NCI-H1105 (cell line): ENCODE measurements at places on chromosomes 12 and 14.

- DNase-seq: no peak
Measured at GRCh38 chr12:95262808-95263207, 45.2 kb downstream of the VEZT start.

- no peak for DNase-seq
Measured at GRCh38 chr12:115088328-115088994, 404.5 kb upstream of the TBX3 start.

DNA sequence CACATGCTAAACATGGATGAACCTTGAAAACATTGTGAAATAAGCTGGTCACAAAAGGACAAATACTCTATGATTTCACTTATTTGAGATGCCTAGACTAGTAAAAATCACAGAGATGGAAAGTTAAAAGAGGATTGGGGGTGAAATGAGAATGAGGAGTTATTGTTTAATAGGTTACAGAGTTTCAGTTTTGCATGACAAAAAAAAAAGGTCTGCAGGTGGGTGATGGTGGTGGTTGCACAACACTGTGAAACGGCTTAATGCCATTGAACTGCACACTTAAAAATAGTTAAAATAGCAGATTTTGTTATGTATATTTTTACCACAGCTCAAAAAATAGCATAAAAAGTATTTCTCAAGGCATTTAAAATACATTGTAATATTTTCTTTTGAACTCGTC, 151.9 kb upstream of the NRXN3 start:
- no peak for DNase-seq

DNA sequence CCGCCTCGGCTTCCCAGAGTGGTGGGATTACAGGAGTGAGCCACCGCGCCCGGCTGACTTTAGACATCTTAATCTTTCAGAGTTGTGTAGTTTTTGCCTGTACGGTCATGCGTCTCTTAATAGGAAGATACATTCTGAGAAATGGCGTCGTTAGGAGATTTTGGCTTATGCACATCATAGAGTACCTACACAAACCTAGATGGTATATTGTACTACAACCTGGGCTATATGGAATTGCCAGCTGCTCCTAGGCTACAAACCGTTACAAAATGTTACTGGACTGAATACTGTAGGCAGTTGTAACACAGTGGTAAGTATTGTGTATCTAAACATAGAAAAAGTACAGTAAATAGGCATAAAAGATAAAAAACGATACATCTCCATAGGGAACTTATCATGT, 1.3 kb downstream of the TSFM start:
- no peak for DNase-seq

- no peak for DNase-seq
Measured at GRCh38 chr12:24898185-24898584, 50.7 kb downstream of the BCAT1 start.

DNA sequence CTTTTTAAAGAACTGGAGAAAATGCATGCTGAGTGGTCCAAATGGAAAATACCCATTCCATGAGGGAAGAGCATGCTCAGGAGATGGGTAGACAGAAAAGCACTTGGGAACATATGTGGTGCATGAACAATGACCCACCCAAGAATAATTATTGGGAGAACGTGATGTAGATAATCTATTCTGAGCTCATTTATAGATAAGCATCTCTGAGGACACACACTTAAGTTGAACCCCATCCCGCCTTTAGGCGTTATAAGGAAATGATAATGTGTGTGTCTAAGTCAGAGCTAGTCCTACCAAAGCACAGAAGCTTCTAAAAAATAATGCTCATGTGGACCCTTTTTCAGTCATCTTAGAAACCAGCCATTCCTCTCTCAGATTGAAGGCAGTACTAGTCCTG, 189.9 kb downstream of the KTN1 start:
- no peak for DNase-seq

- no peak for DNase-seq
Measured at GRCh38 chr14:32564596-32564995, 235.5 kb downstream of the AKAP6 start.

- DNase-seq: no peak
Measured at GRCh38 chr12:5364036-5364770, 67.7 kb upstream of the NTF3 start.

- DNase-seq: no peak
Measured at GRCh38 chr14:63956326-63956725, 103.5 kb downstream of the SYNE2 start.

DNA sequence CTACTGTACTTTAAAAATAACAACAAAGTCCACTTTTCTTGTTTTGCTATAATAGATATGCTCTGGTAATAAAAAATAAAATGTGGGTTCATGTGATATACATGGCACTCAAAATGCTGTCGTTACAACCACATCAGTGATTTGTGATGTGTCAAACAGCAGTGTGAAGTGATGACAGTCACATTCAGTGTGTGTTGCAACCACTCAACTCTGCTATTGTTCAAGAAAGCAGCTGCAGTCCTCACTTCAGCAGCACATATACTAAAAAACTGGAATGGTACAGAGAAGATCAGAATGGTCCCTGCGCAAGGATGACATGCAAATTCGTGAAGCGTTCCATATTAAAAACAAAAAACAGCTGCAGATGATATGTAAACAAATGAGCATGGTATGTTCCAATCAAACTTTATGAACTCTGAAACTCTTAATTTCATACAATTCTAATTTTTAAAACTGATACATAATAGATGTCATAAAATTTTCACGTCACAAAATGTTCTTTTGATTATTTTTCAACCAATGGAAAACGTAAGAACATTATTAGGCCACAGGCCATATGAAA, 6.7 kb downstream of the TRMT5 start:
- DNase-seq: no peak

DNA sequence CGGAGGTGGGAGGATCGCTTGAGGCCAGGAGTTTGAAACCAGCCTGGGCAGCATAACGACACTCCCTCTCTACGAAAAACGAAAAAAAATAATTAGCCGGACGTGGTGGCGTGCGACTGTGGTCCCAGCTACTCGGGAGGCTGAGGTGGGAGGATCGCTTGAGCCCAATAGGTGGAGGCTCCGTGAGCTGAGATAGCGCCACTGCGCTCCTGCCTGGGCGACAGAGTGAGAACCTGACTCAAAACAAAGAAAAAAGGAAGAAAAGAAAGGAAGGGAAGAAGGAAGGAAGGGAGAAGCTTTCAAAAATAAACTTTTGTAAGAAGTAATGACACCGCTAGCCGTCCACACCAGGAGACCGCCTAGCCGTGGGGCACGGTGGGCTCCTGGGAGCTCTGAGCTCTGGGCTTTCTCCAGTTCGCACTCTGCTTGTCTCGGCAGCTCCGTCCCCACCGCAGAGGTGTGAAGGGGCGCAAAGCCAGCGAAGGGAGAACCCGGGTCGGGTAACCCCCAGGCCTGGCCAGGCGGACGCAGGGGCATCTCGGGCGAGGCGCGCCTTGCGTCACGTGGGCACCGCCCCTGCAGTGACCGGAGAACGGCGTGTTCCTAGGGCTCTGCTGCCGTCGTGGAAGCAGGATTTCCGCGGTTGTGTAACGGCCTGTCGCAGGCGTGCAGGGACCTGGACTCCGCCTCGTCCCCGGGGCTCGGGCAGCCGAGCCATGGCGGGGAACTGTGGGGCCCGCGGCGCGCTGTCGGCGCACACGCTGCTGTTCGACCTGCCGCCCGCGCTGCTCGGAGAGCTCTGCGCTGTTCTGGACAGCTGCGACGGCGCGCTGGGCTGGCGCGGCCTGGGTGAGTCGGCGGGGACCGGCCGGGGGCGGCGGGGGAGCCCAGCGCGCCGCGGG, at the start of gene IRAK3:
Gene IRAK3, plus strand, starts transcription at position 631 of the 902 bp plus-strand sequence. Its CDS starts 86 bp downstream, at position 717.
- no peak for DNase-seq

GRCh38 chr12:95198914-95199313, 18.4 kb downstream of the FGD6 start:
- no peak for DNase-seq

- DNase-seq: no peak
Measured at GRCh38 chr12:108099778-108100489, 29.2 kb upstream of the WSCD2 start.

DNA sequence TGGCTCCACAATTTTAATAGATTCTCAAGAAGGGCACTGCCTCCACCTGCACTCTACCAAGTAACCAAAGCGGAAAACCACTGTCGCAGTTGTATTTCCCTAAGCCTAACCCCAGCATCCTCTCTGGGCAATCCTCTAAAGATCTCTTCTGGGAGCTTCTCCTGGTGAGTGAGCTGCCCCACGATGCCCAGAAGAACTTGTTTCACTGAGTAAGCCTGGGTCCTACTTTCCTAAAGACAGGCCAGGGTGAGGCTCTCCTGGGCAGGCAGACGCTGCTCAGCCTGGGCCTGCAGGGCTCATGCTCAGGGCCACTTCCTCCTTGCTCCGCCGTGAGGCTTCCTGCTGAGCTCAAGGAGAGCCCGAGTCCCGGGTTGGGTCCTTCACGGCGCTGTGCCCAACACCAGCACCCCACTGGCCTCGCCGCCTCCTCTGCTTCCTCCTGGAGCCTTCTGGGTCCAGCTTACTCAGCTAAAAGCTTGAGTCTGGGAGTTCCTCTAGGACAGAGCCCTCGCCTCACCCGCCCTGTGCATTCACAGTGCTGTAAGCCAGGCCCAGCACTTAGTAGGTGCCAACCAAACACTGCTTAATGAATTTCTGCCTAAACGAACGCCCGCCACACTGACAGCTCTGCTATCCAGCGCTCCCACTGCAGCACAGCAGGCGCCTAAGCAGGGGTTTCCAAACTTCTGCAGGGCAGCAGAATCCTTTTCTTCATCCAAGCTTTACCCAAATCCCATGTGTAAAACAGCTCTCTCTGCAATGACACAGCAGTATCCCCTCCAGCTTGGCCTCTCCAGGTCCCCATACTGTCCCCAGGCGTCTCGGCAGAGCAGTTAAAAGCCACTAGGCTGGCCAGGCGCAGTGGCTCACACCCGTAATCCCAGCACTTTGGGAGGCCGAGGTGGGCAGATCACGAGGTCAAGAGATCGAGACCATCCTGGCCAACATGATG, 5.7 kb downstream of the RAB35 start:
- DNase-seq: no peak

DNA sequence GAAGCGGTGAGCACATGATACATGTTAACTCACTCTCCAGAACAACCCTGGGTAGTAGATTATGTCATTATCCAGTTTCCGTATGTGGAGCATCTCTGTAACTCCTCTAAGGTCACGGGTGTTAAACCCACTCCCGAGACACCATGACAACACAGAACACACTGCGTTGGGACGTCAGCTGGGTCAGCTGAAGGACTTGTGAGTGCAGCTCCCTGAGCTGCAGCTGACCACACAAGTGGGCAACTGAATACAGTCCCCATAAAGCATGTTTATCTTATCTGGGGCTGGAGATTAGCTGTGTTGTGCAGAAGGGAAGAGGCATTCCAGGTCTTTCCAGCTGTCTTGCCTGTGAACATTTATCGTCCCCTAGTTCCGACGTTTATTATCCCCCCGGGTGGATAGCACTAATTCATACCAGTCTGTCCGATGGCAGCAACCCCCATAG, 211.5 kb downstream of the CHST11 start:
- no peak for DNase-seq

- no peak for DNase-seq
Measured at GRCh38 chr14:68940614-68941185, 38.4 kb downstream of the ACTN1 start.
